ENCODE measurements at places on chromosomes 13 and 19. TPM values are rescaled to one million over a fixed set of nuclear protein-coding genes. Genes with fewer than 3 reads are reported as not detected.

The DHDH gene
- total RNA-seq: not detected

The KIRREL2 gene
- not detected for total RNA-seq

The CYP4F2 gene
- total RNA-seq: not detected

The CEACAM8 gene
- not detected for total RNA-seq

The RXFP2 gene
- not detected for total RNA-seq

The ATP4A gene
- not detected for total RNA-seq

The TUBA3C gene
- total RNA-seq: not detected

The CD70 gene
- not detected for total RNA-seq

The TEX26 gene
- total RNA-seq: not detected

The MUC16 gene
- total RNA-seq: not detected

The PRKCG gene
- not detected for total RNA-seq

The ZNF737 gene
- 6.0 TPM for total RNA-seq

The GJB6 gene
- total RNA-seq: not detected

The AZU1 gene
- not detected for total RNA-seq

The ZNF723 gene
- total RNA-seq: not detected

The SIGLEC5 gene
- total RNA-seq: not detected

The SHISA7 gene
- total RNA-seq: not detected

DNA sequence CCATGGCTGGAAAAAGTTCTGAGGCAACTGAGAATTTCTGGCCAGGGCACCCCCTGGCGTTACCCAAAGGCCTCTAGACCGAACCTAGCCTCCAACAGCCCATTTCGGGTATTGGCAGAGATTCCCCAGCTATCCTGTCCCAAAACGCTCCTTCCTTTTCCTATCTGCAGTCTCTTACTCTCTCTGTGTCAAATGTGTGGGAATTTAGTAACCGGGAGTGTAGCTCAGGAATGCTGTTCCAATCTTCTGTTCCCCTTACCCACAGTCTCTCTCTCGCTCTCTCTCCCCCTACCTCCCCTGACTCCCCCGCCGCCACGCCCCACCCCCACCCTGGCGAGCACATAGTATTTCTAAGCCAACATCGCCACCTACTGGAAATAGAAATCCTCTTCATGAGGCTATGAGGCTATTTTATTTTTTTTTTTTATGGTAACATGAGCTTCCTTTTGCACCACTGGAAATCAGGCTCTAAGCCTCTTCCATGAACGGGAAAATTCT lies 27.0 kb downstream of the OXGR1 start:
- H3K27ac ChIP-seq: no peak overlapping the region
- H3K36me3 ChIP-seq: no peaks in the 10 kb centered on the region
- peaks cover 3% of the 10 kb centered on the region for H3K27me3 ChIP-seq
- DNase-seq: no peak

DNA sequence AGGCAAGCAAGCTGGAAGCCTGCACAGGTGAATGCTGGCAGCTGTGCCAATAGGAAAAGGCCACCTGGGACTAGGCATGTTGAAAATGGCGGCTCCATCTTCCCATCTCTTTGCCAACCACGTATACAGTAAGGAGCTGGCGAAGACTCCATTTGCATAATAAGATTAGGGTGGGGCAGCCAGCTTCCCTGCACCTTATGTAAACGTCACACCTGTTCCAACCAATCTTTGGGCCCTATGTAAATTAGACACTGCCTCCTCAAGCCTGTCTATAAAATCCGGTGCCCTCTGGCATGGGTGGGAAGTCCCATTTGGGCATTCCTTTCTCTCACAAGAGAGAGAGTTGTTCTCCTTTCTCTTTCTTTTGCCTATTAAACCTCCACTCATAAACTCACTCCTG lies 16.8 kb downstream of the ADGRE2 start:
- H3K4me3 ChIP-seq: no peak overlapping the region
- no peaks in the 10 kb centered on the region for H3K4me1 ChIP-seq
- H3K36me3 ChIP-seq: no peaks in the 10 kb centered on the region

- H3K4me1 ChIP-seq: peaks cover 8% of the 10 kb centered on the region
- DNase-seq: no peak
- no peak overlapping the region for H3K27ac ChIP-seq
- no peaks in the 10 kb centered on the region for H3K36me3 ChIP-seq
- no peaks in the 10 kb centered on the region for H3K27me3 ChIP-seq
Measured at GRCh38 chr19:53517114-53517741, 20.7 kb upstream of the ZNF331 start.

GRCh38 chr13:25930653-25931052 lies 121.2 kb downstream of the SHISA2 start:
- DNase-seq: no peak
- no peak overlapping the region for H3K4me3 ChIP-seq
- H3K4me1 ChIP-seq: no peaks in the 10 kb centered on the region
- no peak overlapping the region for H3K27ac ChIP-seq
- peaks cover 2% of the 10 kb centered on the region for H3K27me3 ChIP-seq

GRCh38 chr13:70736622-70737317 lies 628.5 kb upstream of the KLHL1 start:
- H3K4me3 ChIP-seq: no peak overlapping the region
- no peak overlapping the region for H3K27ac ChIP-seq
- no peak for DNase-seq
- no peaks in the 10 kb centered on the region for H3K27me3 ChIP-seq

DNA sequence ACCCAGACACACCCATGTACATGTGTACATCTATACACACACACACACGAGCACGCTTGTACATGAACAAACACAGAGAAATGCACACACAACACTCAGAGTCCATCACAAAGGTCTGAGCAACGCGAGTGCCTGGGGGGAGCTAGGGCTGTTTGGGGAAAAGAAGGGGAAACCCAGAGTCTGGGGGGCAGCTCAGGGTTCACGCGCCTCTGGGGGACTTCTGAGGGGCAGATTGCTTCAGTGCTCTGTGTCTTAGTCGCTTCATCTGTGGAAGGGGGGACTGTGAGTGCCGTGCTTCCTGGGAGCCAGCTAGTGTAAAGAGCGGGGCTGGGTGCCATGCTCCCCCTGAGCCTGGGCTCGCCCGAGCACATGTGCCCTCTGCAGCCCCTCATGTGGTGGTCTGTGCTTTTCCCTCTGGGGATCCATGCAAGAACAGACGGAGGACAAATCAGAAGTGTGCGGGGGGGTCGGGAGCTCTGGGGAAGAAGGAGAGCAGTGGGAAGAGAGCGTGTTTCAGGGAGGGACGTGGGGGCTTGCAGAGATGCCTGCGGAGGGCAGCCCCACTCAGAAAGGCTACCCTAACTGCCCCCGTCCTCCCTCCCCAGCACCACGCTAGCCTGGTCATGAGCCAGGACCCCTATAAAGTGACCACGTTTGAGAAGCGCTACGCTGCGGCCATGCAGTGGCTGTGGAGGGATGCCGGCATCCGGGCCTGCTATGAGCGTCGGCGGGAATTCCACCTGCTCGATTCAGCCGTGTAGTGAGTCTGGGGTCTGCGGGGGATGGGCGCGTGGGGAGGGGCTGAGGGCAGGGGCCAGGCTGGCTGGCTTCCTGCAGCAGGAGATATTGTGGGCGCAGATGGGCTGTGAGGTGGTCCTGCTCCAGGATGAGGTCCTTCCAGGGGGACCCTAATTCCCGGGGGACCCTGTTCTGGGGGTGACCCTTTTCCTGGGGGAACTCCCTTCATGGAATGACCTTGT lies 14.0 kb downstream of the GNA15 start:
- H3K27ac ChIP-seq: no peak overlapping the region
- no peaks in the 10 kb centered on the region for H3K36me3 ChIP-seq
- H3K27me3 ChIP-seq: no peaks in the 10 kb centered on the region
- no peak for DNase-seq
- H3K4me3 ChIP-seq: no peak overlapping the region

GRCh38 chr13:28582892-28583240 lies 76.1 kb upstream of the POMP start:
- no peak for DNase-seq
- H3K4me1 ChIP-seq: no peaks in the 10 kb centered on the region
- H3K4me3 ChIP-seq: no peak overlapping the region
- H3K36me3 ChIP-seq: no peaks in the 10 kb centered on the region
- no peak overlapping the region for H3K27ac ChIP-seq

DNA sequence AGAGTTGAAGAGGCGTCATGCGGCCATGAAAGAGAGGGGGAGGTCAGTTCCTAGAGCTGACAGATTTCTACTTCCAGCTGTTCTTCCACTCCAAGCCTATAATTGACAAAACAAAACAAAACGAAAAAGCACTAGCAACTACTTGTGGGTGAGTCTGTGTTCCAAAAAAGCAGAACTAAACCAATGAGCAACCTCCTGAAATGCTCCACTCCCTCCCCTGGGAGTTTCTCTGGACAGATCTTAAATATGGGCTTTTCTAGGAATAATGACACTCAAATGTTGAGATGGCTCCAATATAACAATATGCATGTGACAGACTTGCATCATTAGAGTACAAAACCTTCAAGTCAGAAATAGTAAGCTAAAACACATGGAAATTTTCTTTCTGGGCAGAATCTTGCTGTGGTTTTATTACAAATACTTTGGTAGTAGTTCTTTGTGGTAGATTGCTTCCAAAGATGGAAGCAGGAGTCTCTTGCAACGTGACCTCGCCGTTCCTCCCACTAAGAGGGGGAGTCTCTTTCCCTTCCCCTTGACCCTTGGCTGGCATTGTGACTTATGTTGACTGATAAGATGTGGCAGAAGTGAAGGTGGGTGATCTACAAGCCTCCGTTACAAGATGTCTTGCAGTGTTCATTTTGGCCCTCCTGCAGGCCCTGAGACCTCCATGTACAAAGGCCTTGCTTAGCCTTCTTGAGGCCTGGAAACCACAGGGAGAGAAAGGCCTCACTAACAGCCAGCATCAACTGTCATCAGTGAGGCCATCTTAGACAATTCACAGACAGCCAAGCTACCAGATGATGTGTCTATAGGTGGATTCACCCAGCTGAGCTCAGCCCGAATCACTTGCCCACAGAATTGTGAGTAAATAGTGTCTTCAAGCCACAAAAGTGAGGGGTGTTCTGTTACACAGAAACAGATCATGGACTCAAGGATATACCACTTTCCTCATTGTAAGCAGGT lies 173.1 kb upstream of the RFC3 start:
- no peak overlapping the region for H3K27ac ChIP-seq
- H3K27me3 ChIP-seq: no peaks in the 10 kb centered on the region
- H3K4me3 ChIP-seq: no peak overlapping the region
- H3K4me1 ChIP-seq: no peaks in the 10 kb centered on the region
- H3K36me3 ChIP-seq: no peaks in the 10 kb centered on the region

DNA sequence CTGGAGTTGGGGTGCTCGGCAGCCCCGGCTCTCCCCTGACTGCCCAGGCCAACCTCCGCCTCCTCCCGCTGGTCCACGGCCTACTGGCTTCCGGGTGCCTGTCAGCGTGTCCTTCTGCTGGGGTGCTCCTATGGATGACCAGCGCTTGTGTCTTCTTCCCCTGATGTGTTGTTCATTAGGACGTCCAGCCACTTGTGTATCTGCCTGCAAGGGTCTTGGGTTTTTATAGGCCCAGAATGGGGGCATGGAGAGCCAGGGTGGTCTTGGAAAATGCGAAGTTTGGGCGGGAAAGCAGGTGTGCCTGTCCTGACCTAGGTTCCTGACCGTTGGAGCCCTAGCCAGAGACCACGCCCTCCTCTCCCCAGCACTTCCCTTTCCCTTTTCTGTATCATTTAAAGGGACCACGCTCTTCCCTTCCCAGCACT lies 139.8 kb downstream of the SLITRK5 start:
- no peak overlapping the region for H3K4me3 ChIP-seq
- no peak for DNase-seq
- no peak overlapping the region for H3K27ac ChIP-seq
- no peaks in the 10 kb centered on the region for H3K4me1 ChIP-seq

- H3K27me3 ChIP-seq: no peaks in the 10 kb centered on the region
- H3K27ac ChIP-seq: peak overlapping the region; percentile 84
- peak; percentile 92 for DNase-seq
- no peak overlapping the region for H3K4me3 ChIP-seq
- H3K36me3 ChIP-seq: no peaks in the 10 kb centered on the region
Measured at GRCh38 chr13:103948426-103948825, 882.2 kb upstream of the SLC10A2 start.

DNA sequence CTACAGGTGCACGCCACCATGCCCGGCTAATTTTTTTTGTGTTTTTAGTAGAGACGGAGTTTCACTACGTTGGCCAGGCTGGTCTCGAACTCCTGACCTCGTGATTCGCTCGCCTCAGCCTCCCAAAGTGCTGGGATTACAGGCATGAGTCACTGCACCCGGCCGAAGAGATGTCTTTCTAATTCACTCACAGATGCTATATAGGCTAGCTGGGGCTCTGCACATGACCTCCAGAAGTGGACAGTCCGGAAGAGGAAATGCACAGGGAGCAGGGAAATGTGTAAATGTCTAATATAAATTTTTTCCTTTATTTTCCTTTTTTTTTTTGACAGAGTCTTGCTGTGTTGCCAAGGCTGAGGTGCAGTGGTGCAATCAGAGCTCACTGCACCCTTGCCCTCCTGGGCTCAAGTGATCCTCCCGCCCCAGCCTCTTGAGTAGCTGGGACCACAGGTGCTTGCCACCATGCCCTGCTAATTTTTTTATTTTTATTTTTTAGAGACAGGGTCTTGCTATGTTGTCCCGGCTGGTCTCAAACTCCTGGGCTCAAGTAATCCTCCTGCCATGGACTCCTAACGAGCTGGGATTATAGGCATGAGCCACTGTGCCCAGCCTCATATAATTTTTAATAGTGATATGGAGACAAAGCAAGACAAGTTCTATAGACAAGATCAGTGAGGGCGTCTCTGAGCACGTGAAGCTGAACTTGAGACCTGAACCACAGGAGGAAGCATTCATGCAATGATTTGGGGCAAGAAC lies 8.4 kb downstream of the GIPC1 start:
- no peak overlapping the region for H3K27ac ChIP-seq
- no peak for DNase-seq
- H3K4me1 ChIP-seq: no peaks in the 10 kb centered on the region
- peaks cover 16% of the 10 kb centered on the region for H3K36me3 ChIP-seq
- no peak overlapping the region for H3K4me3 ChIP-seq
- no peaks in the 10 kb centered on the region for H3K27me3 ChIP-seq

- H3K4me1 ChIP-seq: no peaks in the 10 kb centered on the region
- H3K27ac ChIP-seq: no peak overlapping the region
- no peaks in the 10 kb centered on the region for H3K36me3 ChIP-seq
- H3K4me3 ChIP-seq: no peak overlapping the region
Measured at GRCh38 chr19:57037556-57037955, 82.2 kb upstream of the USP29 start.

DNA sequence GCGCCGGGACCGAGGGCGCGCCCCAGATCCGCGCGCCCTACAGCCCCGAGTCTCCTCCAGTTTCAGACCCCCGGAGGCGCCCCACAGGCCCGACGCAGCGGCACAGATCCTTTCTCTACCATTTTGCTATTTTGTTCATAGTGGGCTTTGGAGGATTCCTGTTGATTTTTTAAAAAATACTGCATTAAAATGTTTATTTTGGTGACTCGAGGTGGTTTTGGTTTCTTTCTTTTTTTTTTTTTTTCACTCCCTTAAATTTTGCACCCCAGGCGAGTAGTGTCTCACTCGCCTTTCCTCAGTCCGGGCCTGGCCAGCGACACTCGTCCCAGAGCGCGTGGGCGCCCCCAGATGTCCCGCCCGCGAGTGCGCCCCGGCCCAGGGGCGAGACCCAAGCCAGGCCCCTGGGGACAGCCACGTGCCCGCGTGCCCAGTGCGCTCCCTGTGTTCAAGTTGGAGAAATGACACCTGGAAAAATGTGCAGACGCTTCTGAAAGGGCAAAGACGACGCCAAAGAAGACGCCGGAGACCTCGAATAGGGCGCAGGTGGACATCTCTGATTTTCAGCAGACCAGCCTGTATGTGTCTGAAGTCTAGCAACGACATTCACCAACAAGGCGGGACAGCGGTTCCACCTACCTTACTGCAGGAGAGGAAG lies 471 bp upstream of the INSR start:
- DNase-seq: peak; percentile 42
- H3K27me3 ChIP-seq: no peaks in the 10 kb centered on the region
- no peaks in the 10 kb centered on the region for H3K36me3 ChIP-seq
- peak overlapping the region; percentile 34 for H3K4me3 ChIP-seq
- H3K4me1 ChIP-seq: peaks cover 3% of the 10 kb centered on the region
